ENCODE measurements at places on chromosomes 12 and 14.
A peak's percentile ranks its signal among the peaks of the same experiment; 100 is the strongest.

DNA sequence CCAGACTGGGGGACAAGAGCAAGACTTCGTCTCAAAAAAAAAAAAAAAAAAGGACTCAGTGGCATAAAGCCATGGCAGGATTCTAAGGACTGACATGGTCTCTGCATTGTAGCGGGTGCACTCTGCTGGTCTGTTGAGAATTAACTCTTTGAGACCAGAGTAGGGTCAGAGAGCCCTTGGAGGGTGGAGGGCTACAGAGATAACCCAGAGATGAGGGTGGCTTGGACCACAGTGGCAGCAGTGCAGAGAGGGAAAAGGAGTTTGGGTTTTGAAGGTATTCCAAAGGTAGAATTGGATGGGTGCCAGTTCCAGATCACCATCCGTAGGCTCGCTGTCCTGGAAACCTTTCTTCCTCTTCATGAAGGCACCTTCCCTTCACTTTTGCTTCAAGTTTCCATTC lies 14.3 kb upstream of the DYNC1H1 start:
- no peak for DNase-seq

GRCh38 chr14:76867516-76868453 lies 41.6 kb downstream of the LRRC74A start:
- peak; percentile 5 for DNase-seq

- DNase-seq, result no peak
Observed at GRCh38 chr12:42237853-42238239, 202 bp downstream of the YAF2 start.

GRCh38 chr12:12891080-12891880 lies at the start of gene GPRC5A:
Gene GPRC5A, plus strand, starts transcription at chr12:12891562. Its CDS starts 16,688 bp downstream, at chr12:12908250.
- DNase-seq, result no peak

DNA sequence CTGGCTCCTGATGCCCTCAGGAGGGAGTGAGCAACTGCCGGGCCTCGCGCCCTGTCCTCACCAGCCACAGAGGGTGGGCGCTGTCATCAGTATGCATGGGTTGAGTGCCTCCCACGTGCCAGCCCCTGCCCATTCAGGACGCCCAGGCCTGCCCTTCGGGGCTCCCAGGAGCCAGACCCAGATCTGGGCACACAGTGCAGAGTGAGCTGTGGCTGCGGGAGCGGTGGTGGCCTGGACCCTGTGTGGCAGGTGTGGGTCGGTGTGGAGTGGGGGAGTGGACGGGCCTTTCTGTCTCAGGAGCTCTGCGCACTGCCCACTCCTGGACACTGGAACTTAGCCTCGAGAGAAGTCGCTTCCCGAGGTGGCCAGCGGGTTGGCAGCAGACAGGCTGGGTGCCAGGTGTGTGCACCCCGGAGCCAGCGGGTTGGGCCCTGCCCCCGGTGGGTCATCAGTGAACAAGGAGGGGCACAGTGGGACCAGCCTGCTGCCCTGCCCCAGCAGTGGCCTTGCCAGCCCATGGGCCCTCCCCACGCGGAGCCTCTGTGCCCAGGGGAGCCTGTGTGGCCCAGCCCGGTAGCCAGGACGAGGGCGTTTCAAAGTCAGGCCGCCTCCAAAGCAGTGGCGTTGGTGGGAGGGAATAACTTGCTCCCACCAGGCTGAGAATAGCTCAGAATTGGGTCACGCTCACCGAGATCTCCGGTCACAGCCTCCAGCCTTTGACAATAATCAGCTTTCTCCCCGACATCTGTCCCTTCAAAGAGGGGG lies 9.5 kb downstream of the TRMT61A start:
- no peak for DNase-seq

GRCh38 chr12:15558915-15559528 lies 230.2 kb downstream of the EPS8 start:
- DNase-seq, result no peak

- no peak for DNase-seq
Observed at GRCh38 chr12:43893670-43894069, 57.8 kb downstream of the TMEM117 start.

GRCh38 chr14:20460458-20461224 lies 593 bp downstream of the PIP4P1 start:
- no peak for DNase-seq

GRCh38 chr14:32286602-32287001 lies 42.5 kb upstream of the AKAP6 start:
- no peak for DNase-seq

DNA sequence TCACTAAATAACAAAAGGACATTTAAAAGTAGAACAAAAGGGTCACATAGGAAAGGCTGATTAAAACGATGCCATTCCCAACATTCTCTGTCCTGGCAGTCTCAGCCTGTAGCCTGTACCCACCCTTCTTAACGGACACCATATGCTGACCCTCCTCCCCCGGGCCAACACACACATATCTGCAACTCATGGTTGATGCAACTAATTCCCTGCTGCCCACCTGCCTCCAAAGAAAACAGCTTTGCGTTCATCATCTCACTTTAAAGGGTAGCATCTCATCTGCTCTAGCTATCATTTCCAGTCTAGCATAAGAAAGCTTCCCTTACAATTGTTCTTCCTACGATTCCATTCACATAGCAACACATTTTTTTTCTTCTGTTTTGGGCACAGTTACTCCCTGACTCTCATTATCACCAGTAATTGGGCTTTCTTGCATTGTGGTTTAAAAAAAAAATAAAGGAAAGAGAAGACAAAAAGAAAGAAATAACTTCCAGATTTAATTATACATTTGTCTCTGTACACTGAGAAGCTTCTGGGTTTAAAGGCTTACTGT lies 92.9 kb downstream of the KCNC2 start:
- no peak for DNase-seq

DNA sequence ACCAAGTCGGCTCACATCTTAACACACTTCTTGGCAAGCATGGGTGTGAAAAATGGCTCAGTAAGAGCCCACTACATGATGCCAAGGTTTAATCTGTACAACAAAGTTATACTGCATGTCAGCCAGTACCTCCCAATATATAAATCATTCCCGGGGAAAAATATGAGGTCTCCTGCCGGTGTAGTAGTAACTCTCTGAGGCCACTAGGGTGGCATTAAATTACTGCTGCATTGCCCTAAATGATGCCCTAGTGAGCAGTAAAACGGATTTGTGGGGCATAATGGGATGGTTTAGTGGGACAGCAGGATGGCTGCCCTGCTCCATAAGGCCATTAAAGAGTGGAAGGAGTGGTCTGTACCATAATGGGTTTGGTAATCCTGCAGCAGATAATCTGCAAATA lies 267.7 kb downstream of the MED13L start:
- DNase-seq, result no peak

GRCh38 chr12:50515587-50515986 lies 10.8 kb downstream of the DIP2B start:
- no peak for DNase-seq

DNA sequence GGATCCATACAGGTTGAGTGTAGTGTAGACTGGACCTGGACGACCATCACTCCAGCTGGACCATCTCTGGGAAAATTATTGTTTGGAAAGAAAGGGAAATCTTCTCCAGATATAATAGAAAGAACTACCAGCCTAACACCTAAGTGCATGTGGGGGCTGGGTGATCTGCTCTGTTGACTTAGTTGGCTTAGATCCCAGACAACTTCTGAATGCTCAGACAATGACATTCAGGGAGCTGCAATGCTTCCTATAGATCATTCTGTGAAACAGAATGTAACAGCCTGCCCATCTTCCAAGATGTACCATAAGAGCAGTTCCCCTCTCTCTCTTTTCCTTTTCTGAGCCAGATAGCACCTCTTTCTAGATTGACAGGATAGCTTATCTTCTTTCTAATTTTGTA lies 572.8 kb upstream of the STXBP6 start:
- no peak for DNase-seq

DNA sequence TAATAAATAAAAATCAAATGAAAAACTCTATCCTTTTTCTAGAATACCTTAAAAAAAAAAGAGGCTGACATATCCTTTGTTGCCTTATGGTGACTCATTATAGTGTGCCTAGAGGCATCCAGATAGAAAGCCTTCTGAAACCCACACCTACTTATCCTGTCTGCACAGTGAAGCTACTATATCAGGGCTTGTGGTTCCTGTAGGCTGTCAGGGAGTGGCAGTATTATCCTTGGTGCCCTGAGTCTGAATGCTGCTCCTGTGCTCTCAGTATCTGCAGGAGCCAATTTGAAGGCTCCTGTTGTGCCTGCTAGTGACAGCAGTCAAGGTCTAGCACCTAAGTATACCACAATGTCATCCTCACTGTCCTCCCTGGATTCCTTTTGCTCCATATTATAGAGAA lies 168.4 kb upstream of the AVPR1A start:
- DNase-seq, result no peak

- DNase-seq, result no peak
Observed at GRCh38 chr12:101108130-101108529, 101.9 kb downstream of the SLC5A8 start.

GRCh38 chr14:68785534-68786490 lies 7.1 kb downstream of the ZFP36L1 start:
- no peak for DNase-seq

- DNase-seq, result no peak
Observed at GRCh38 chr12:85329913-85330312, 49.9 kb downstream of the ALX1 start.

DNA sequence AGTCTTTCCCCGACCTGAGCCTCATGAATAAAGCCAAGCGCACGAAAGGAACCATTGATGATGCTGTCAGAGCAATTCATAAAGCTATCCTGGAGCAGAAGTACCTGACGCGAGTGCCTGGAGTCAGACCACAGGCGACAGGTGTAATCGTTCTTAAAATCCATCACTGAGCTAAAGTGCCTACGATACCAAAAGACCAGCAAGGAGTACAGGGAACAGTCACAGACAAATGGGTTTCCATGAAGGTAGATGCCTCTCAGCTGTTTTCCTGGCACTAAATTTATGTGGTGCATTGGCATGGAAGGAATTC lies 1.4 kb upstream of the PCED1B start:
- no peak for DNase-seq

Measured in activated CD8-positive, alpha-beta memory T cell treated with anti-CD3 and anti-CD28 coated beads for 1 hour (primary cell).